ENCODE measurements at places on chromosomes 1 and 21.
A peak's percentile ranks its signal among the peaks of the same experiment; 100 is the strongest.

GRCh38 chr1:183443011-183443410, 24.8 kb upstream of the NMNAT2 start:
- DNase-seq: no peak

DNA sequence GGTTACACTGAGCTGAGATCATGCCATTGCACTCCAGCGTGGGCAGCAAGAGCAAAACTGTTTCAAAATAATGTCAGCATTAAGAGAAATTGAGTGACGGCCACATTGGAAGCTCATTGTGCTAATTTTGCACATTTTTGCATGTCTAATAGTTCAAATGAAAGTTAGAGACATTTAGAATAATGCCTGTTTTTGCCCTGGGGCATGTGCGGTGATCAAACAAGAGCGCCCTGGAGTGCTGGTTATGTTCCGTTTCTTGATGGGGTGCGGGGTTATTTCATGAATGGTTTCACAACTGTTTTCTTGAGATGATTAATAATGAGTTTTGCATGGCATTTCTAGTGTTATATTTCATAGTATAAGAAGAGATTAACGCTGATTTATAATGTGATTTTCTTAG, 13.1 kb downstream of the OR2T11 start:
- no peak for DNase-seq

DNA sequence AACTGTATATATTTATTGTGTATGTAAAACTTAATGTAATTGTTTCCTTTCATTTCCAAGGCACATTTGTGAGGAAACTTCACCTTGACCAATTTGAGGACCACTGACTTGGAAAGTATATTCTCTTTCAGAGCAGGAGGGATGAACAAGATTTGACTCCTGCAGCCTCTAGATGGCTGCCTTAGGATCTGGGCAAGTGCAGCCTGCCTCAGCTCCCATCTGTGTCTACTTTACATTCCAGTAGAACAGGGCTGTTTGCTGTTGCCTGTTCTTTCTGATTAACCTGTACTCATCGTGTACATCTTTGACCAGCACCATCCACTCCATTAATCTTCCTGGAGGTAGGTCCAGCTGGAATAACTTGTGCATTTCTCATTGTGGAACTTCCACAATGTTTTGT, 312.8 kb downstream of the HLX start:
- DNase-seq: no peak

DNA sequence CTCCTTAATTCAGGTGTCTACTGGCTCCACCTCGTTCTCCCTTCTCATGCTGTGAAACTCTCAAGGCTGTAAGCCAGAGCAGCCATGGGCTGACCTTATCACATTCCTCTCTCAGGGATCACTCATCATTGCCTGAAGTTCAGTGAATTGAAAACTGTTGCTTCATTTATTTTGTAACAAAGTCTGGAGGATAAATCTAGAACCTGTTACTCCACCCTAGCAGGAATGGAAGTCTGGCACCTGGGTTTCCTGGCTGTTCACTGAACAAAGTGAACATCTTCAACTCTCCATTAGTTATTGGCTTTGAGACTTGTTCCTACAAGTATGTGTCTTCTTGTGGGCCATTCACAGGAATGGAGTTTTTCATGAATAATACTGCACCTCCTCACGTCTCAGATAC, 584.1 kb downstream of the PTPRU start:
- no peak for DNase-seq

- DNase-seq: no peak
These were observed 62.8 kb upstream of the BCAR3 start for GRCh38 chr1:93744299-93744988.

- DNase-seq: no peak
These were observed 291.0 kb downstream of the PRDM2 start for GRCh38 chr1:13990939-13991338.

- no peak for DNase-seq
These were observed 3.0 kb upstream of the ADCY10 start for GRCh38 chr1:167916766-167917511.

- DNase-seq: no peak
These were observed 96.8 kb downstream of the GLIS1 start for GRCh38 chr1:53642215-53642555.

DNA sequence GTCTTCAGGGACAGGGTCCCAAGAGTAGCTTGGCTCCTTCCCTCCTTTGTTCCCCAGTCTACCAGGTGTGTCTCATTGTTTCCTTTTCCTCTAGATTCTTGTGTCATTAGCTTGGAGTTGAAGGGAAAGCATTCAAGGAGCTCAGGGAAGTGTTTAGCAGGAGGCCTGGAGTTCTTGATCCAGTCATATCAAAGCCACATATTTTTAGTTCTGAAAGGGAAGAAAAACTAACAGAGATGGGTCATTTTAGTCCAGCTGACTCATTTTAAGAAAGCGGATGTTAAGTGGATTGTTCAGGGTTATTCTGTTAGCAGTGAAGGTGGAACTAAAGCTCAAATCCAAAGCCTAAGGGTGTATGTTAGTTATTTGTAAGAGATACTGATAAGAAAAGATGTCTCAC, 721 bp downstream of the C1orf54 start:
- no peak for DNase-seq

- no peak for DNase-seq
These were observed 193.1 kb downstream of the RYR2 start for GRCh38 chr1:237235091-237235490.

GRCh38 chr1:1573843-1574720, 581 bp downstream of the SSU72 start:
- peak; percentile 66 for DNase-seq

DNA sequence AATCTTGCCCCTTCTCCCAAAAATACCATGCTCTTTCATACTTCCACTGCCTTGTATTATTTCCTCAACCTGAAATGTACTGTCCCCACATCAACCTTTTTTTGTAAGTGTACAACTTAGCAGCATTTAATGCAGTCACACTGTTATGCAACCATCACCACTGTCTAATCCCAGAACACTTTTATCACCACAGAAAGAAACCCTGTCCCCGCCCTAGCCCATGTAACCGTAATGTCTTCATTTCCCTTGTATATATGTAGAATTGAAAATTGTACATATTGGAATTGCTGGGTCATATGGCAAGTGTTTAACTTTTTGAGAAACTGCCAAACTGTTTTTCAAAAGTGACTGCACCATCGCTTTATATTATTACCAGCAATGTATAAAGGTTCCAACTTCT, 37.4 kb downstream of the PTP4A2 start:
- no peak for DNase-seq

GRCh38 chr1:247386687-247387086, 29.3 kb upstream of the NLRP3 start:
- no peak for DNase-seq

GRCh38 chr21:39445321-39446269, at the start of gene LCA5L:
TSS of gene LCA5L (minus strand) at chr21:39445778. CDS start at chr21:39428493, 17,285 bp downstream.
- peak; percentile 87 for DNase-seq

- no peak for DNase-seq
These were observed 245.9 kb upstream of the IRF2BP2 start for GRCh38 chr1:234855851-234856250.

DNA sequence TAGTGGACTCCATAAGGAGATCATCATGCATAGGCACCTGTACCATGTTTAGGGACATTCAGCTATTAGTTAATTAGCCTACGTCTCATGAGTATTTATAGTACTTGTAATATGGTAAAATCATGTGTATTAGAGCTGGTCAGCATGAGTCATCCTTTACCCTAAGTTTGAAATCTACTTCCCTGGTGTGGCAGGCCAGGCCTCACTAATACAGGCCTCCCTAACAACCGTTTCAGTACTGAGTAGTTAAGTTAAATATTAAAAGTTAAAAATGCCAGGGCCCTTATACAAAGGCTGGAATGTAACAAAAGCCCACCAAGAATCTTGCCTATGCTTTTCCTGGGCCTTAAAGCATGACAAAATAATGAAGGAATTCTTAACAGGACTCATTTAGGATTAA, 356.3 kb upstream of the DPYD start:
- DNase-seq: no peak

GRCh38 chr1:161736335-161736969, 13.1 kb upstream of the DUSP12 start:
- no peak for DNase-seq

DNA sequence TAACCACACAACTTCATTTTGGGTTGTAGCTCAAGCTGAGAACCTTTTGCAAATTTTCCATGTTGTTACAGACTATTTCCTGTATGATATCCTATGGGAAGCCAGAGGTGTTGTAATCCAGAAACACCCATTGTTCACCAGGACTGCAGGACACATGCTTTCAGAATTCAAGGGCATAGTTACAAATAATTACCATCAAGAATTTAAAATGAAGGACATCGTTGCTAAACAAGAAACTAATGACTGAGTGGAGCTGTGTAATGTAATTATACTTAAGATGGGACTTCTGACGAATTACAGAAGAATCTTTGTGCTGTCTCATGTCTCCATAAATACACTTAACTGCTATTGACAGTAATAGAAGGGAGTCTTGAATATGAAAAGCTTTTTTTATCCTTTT, 47.6 kb upstream of the HOOK1 start:
- DNase-seq: no peak

DNA sequence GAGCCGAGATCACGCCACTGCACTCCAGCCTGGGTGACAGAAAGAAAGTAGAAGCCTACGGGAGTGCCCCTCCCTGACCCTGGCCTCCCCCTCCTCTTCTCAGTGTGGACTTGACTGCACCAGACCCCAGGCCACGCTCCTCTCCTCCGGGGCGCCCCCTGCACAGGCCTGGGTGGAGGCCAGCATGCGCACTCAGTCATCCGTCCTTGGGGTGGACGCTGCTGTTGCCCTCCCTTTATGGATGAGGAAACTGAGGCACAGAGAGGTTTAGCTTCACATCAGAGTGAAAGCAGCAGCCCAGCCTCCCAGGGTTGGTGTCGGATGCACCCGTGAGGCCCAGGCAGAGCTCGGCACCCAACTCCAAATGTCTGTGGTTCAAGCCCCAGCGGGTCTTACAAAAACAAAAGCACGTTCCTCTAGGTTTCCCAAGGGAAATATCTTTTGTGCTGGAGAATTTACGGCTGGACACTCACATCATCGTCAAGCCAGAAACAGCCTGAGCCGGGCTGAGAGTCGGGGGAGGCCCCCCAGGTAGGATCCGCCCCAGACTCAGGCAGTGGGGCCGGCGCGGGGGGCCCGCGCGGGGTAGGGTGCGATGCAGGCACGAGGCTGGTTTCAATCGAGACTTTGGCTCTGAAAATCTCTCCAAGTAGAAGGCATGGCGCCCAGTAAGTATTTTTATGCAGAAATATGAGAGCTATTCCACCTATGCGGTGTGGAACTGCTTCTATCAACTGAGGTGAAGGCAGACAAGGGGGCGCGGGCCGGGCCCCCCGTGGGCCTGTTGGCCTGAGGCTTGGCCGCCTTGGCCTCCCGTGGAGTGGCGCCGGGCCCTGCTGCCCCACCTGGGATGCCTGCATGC, 36.6 kb downstream of the MORN1 start:
- no peak for DNase-seq

DNA sequence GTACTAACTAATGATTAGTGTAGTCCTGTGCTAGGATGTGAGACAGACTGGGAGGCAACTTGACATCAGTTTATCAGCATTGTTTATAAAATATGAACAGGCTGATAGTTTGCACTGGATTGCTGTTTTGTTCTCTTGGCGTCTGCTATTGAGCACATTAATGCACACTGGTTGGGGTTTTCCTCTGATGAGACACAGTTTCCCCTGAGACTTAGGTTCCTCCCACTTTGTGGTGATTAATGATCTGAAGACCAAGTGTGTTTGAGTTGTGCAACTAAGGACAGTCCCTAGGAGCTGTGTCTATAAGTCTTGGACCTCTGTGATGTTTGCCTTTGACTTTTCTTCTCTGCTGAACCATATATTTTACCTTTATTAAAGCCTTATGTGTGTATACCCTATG, 1015.4 kb downstream of the AMY1C start:
- no peak for DNase-seq

DNA sequence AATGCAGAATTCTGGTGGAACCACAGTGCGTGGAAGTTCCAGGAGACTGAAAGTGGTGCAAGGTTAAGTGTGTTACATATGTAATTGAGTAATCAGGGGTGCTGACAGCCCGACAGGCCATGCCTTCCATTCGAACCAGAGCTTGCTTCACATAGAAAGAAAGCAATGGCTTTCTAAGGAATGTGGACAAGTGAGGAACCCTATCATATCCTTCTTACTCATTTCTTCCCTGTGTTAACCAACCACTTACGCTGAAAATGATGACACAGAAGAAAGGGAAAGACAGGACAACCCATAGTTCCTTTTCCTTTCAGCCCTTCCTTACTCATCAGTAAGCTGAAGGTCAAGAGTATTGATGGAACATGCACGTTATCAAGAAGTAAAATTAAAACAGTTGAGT, 48.1 kb upstream of the KCNA3 start:
- no peak for DNase-seq

DNA sequence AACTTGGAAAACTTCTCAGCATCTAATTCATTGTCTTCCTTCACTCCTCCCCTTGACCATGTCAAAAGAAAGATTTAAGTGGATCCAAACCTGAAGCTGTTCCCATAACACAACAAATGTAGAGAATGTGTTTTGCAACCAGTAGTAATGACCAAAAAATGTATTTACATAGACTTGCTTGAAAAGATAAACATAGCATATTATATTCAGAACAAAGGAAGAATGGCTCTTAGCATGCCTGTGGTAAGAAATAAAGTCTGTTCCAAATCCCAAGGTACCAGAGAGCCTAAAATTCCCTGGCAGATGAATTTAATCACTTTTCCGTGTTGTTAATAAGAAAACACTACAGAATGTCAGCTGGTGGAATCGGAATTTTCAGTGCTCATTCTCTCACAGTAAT, 36.8 kb downstream of the FMO3 start:
- no peak for DNase-seq

DNA sequence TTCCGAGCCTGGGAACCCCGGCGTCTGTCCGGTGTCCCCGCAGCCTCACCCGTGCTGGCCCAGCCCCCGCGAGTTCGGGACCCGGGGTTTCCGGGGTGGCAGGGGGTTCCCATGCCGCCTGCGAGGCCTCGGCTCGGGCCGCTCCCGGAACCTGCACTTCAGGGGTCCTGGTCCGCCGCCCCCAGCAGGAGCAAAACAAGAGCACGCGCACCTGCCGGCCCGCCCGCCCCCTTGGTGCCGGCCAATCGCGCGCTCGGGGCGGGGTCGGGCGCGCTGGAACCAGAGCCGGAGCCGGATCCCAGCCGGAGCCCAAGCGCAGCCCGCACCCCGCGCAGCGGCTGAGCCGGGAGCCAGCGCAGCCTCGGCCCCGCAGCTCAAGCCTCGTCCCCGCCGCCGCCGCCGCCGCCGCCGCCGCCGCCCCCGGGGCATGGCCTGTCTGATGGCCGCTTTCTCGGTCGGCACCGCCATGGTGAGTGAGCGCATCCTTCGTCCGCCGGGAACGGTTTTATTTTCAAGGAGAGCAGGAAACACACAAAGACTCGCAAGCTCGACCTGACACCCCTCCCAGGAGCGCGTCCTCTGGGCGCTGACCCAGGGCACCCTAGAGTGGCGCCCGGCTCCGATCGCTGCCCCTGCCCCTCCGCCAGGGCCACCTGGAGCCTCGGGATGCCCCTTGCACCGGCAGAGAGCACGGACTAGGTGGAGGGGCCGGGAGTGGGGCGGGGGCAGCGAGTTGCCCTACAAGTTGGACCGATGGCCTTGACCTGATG, at the start of gene ABCG1:
TSS of gene ABCG1 (plus strand) at position 305 of the 770 bp plus-strand sequence. CDS start at position 428, 123 bp downstream.
- peak; percentile 40 for DNase-seq

DNA sequence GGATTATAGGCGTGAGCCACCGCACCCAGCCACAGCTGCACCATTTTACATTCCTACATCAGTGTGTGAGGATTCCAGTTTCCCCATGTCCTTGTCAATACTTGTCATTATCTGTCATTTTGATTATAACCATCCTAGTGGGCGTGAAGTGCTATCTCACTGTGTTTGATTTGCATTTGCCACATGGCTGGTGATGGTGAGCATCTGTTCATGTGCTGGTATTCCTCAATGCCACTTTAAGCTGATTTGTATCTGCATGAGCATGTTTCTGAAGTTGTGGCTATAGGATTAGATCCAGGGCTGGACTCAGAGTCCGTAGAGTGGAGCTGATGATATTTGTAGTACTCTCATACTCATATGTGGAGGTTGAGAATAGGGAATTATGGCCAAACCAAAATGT, 36.6 kb downstream of the SRRM1 start:
- DNase-seq: no peak

Measured in SHP77 (cell line).